NCI-H1694 treated with DMSO at 0.1 percent for 48 hours (cell line): ENCODE measurements at places on chromosomes 1 and 21.

GRCh38 chr1:37452416-37452815, 22.0 kb upstream of the ZC3H12A start:
- no peak for DNase-seq

DNA sequence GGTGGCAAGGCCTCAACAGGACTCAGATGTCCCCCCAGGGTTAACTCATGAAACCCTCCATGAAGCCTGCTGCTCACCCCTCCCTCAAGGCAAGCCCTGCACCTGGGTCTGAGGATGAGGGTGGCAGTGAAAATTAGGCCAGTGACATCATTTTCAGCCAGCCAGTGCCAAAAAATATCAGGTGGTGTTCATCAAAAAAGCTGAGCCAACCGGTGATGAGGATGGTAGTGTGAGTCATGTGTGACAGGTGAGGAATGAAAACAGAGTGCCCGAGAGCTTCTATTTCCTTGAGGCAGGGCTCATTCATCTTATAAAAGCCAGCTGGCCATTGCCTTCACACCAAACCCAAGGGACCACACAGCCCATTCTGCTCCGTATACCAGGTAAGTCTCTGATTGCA, at the start of gene SPRR1A:
TSS of gene SPRR1A (plus strand) at position 339 of the 400 bp plus-strand sequence. CDS start 1,150 bp downstream, outside the sequence.
- DNase-seq, result no peak

- DNase-seq, result peak; percentile 91
Measured at GRCh38 chr1:204503122-204503912, 8.7 kb upstream of the PIK3C2B start.

DNA sequence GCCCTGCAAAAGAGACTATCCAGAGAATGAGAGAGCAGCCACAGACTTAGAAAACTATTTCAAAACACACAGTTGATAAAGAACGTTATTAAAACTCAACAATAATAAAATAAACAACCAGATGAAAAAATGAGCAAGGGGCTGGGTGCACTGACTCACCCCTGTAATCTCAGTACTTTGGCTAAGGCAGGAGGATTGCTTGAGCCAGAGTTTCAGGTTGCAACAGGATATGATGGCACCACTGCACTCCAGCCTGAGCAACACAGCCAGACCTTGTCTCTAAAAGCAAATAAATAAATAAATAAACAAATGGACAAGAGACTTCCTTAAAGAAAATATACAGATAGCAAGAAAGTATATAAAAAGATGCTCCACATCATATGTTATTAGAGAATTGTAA, 144.6 kb downstream of the LRRIQ3 start:
- no peak for DNase-seq

GRCh38 chr1:61776091-61776490, 33.8 kb downstream of the PATJ start:
- no peak for DNase-seq

- peak; percentile 5 for DNase-seq
Measured at GRCh38 chr1:9615316-9616063, 26.8 kb downstream of the TMEM201 start.

DNA sequence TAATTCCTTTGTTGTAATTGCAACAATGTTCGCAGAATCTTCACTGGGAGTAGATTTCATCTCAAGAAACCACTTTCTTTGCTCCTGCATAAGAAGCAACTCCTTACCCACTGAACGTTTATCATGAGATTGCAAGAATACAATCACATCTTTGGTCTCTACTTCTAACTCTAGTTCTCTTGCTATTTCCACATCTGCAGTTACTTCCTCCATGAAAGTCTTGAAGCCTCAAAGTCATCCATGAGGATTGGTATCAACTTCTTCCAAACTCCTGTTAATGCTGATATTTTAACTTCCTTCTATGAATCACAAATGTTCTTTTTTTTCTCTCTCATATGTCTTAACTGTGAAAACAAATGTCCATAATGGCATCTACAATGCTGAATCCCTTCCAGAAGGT, 118.6 kb upstream of the RAB4A start:
- no peak for DNase-seq

DNA sequence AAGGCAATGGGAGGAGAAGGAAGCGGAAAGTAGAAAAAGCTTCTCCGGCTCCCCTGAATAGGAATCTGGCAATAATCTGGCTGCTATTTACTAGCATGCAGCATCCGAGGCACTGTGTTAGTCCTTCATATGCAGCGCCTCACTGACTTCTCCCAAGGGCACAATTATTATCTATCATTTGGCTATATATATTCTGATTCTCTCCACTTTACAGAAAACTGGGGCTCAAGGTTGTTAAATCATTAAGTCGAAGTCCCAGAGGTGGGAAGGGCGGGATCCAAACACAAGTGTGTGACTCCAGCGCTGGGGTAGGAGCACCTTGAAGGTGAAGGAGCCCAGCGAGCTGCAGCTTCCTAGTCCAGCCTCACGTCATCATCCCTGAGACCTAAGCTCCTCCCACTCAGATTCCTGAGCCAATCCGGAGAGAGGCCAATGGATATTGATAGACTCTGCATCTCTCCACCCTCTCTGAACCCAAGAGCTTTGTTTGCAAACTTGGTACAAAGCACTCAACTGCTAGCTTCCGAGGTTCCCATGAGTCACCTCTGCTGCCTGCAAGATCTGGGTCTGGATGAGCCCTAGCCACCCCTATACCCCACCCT, 16.6 kb upstream of the EYA3 start:
- DNase-seq, result no peak

DNA sequence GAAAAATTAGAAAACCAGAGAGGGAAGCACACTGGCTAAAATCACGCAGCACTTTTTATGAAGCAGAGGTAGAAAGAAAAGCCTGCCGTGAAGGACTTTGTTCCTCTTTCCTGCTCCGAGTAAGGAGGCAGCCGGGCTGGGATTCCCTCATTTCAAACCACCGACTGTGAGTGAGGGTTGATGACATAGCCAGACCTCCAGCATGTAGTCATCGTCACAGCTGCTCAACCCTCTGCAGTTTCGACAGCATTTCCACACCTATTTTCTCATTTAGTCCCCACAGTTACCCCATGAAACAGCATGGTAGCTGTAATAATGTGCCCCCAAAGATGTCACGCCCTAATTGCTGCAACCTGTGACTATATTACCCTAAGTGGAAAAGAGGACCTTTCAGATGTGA, 35.3 kb downstream of the FCRL5 start:
- DNase-seq, result no peak

- DNase-seq, result no peak
Measured at GRCh38 chr1:82778612-82779011, 977.9 kb downstream of the ADGRL2 start.

GRCh38 chr1:179929955-179930798, 24.4 kb upstream of the CEP350 start:
- DNase-seq, result no peak

DNA sequence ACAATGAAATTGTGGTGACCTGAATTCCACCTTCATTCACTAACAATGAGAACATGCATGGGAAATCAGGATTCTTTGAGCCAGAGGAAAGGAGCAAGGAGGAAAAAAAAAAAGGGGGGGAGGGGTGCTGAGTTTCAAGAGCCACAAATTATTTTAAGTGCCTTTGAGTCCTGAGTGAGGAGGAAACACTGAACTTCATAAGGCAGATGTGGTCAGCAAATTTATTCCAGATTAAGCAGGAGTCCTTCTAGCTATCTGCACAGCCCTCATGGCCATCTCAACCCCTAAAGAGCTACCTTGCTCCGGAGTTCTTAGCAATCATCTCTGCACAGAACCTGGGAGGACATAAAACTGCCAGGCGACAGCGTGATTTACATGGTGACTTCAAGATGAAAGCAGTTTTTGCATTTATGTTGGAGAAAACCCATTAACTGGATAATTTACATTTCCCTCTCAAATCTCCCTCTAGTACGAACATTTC, 21.7 kb downstream of the ASTN1 start:
- DNase-seq, result no peak
